SW480 (cell line): ENCODE measurements at places on chromosomes 7 and 10.
A peak's percentile ranks its signal among the peaks of the same experiment; 100 is the strongest.

DNA sequence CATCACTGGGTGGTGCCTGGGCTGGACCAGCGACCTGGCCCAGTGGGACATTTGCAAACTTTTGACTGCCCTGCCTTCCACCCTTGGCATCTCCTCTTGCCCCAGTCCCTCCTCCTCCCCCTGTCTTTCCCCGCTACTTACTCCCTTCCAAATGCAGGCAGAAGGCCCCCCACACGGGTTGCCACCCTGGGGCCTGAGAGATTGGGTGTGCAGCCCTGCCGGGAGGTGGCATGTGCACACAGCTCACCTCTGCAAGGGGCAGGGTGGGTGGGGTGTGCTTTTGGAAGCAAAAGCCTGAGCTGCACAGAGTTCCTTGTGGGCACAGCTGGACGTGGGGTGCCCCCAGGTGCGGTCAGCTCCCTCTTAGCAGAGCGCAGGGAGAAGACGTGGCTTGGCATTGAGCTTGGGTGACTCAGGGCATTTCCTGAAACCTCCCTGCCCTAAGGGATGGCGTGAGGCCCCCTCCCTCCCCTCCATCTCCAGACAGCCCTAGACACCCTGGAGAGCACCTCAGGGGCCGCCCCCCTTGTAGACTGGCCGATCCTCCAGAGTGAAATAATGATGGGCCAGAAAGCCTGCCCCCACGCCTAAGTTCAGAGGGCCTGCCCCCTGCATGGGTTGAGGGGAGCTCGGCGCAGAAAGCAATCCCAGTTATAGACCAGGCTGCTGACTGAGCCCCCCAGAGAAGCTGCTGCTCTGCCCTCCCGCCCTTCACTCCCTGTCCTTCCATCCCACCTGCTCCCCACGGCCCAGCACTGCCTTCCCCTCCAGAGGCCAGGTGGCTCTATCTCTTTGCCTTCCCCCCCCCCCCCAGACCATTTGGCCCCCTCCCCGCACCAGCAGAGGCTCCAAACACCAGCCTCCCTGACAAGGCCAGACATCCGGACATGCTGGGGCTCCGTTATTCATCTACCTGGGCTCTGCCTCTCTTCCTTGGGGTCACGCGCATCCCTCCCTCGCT, 2.3 kb upstream of the SHH start:
- DNase-seq: no peak

DNA sequence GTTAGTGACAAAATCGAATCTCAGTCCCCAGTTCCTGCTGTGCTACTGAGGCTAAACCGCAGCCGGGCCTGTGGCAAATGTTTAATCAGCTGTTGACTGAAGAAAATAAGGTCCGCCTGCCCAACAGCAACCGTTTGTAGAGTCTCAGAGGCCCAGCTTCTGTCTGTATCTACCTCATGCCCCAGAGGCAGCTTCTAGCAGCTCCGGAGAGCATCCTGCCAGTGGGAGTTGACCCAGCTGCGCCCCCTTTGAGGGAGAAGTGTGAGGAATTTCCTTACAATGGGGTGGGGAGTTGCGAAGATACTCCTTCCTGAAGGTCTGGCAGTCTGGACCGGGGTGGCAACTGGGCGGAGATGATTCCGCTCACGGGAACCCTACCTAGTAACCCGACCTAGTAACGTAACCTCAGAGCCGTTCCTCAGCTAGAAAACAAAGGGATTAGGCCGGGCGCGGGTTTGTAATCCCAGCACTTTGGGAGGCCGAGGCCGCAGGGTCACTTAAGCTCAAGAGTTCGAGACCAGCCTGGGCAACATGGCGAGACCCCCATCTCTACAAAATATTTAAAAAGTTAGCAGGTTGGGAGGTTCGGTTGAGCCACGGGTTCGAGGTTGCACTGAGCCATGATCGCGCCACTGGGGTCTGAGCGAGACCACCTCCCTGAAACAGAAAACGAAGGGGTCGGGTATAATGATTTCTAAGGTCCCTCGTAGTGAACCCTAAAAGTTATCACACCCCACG, 846 bp upstream of the ZNF775 start:
- DNase-seq: peak; percentile 77

GRCh38 chr10:48614481-48615390, 9.9 kb upstream of the ARHGAP22 start:
- DNase-seq: no peak

GRCh38 chr10:68362590-68362989, 29.9 kb upstream of the PBLD start:
- no peak for DNase-seq
